ENCODE measurements at places on chromosomes 16 and 17.

- no peak for DNase-seq
Measured at GRCh38 chr17:4249452-4250029, 14.2 kb downstream of the ANKFY1 start.

- peak; percentile 86 for DNase-seq
Measured at GRCh38 chr17:27293898-27294688, at the start of gene WSB1. Gene WSB1, plus strand, starts transcription at chr17:27294114. Its CDS starts 282 bp downstream, at chr17:27294396.

DNA sequence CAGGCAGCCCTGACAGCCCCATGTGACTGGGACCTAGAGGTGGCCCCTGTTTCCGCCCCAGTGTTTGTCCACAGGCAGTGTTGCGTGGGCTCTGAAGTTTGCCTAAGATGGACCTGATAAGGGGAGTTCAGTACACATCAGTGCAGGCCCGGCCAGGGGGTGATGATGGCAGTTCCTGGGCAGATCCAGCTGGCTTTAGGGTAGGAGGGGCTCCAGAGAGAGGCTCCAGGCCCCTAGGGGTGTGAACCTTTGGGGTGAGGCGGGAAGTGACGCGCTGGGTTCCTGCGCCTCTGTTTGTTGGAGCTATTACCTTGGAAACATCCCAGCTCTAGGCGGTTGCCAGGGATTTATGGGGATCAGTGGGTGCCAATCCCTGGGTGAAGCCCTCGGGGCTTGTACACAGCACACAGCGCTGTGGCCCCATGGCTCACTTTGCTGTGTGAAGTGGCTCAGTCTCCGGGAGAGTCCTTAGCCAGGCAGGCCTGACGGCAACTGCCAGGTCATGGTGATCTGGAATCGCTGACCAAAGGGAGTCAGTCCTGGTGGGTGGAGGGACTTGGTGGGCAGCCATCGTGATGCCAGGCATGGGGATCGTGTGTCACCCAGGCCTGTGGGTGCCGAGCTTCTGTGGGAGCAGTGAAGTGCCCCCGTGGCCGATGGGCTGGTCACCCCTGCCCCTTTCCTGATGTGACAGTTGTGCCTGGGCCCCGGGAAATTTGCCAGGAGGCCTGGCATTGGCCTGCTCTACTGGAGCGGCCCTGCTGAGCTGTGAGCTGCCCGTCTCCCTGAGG lies 146.1 kb downstream of the SEC14L1 start:
- no peak for DNase-seq

DNA sequence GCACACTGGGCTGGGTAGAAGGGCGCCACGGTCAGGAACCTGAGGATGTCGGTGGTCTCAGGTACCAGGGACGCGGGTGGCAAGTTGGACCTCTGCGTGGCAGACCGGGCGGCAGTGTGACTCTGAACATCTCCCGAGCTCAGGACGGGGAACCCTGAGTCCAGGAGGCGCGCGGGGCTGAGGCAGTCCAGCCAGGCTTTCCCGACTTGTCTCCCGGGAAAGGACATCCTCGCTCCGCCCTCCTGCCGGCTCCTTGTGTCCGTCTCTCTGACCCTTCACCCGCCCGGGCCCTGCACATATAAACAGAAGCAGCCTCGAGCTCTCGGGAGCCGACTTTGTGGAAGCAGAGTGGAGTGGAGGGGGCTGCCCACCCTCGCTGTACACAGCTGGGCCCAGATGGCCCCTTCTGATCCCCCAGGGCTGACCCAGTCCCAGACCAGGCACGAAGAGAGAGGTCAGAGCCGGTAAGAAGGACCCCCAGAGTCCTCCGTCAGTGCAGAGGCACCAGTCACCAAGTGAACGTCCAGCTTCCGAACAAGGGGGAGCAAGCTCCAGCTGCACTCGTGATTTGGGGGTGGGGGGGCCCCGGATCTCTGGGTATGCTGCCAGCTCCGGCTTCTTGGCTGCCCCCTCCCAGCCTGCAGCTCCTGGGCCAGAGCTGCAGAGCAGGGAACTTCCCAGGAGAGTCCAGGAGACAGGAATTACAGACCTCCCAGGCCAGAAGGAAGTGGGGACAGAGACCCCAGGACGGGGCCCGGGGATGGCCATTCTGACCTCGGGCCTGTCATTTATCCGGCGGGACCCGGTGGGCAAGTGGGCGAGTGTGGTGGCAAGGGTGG lies 8.5 kb upstream of the P2RX1 start:
- no peak for DNase-seq

GRCh38 chr16:81481207-81481821 lies 36.7 kb downstream of the CMIP start:
- no peak for DNase-seq

All from activated CD4-positive, alpha-beta T cell treated with anti-CD3 and anti-CD28 coated beads for 24 hours (primary cell).